Peyer's patch (tissue), 4 donors: ENCODE measurements at places on chromosomes 11 and 22. TPM values are rescaled to one million over a fixed set of nuclear protein-coding genes. Genes with fewer than 3 reads are reported as not detected.
A peak's percentile ranks its signal among the peaks of the same experiment; 100 is the strongest.

DNA sequence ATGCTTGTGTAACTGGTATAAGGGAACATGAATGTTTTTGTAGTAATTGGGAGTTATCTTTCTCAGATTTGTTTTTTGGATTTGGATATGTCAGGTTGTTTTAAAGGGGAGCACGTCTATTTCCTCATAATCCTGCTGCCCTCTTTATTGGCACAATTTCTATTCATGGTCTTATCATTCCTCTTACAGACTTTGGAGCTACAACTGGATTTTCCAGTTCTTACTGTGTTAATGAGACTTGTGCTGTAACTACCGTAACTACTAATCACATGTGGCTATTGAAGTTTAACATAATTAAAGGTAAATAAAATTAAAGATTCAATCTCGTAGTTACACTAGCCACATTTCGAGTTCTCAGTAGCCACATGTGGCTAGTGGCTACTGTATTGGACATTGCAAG is 1.9 kb downstream of the FDX1 start:
- no peak for DNase-seq

DNA sequence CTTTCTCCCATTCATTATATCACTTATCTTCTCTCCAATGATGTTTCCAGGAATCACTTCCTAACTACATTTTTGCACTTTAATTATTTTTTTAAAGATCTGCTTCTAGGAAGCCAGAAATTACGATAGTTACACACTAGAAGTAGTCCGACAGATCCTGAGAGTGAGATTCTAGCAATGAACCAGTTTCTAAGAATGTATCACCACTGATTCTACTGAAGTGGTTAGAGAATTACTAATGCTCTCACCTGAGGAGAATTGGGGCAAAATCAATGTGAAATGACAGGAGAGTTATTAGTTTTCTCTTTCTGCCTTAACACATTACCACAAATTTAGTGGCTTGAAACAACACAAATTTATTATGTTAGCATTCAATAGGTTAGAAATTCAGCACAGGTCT is 241.2 kb downstream of the CASP12 start:
- no peak for DNase-seq

DNA sequence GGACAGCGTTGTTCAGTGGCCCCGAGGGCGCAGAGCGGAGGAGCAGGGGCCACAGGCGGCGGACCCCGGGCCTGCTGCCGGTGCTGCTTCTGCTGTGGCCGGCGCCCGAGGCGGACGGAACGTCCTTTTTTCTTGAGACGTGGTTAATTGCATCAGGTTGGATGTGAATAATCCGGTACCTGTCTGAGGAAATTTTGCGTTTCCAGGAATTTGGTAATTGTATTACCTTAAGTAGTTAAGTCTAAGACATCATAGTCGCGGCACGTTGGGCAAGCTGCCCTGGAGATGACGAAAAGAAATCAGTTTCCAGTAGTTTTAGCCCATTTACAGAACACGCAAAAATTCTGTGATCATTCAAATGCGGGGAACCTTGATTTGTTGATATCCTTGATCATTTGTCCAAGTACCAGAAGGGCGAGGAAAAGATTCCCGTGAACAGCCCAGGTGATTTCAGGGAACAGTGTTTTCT is 789 bp downstream of the SPECC1L start:
- DNase-seq = no peak

DNA sequence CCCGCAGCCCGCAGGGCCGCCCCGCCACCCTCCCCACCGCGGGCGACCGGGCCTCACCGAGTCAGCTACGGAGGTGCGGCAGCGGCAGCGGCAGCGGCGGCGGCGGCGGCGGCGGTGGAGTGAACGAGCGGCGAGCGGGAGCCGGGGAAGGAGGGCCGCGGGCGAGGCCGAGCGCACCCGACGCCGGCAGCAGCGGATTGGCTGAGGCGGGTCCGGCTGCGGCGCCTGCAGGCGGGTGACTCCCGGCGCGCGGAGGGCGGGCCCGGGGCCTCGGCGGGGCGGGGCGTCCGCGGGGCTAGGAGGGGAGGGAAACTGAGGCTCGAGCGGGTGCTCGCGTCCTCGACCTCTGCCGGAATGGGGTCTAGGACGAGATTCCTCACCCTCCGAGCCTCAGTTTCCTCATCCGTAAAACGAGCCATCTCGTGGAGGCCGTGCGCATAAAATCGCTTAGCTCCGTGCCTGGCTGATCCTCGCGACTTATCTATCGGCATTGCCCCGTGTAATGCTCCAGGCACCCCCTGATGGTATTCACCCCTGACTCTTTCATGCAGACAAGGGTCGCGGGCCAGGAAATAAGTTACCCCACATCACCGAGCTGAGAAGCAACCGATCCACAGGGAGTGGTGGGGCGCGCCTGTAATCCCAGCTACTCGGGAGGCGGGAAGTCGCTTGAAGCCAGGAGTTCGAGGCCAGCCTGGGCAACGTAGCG is at the start of gene CPT1A:
Gene CPT1A, minus strand, starts transcription at position 199 of the 709 bp plus-strand sequence. CDS start 26,442 bp downstream, outside the sequence.
- DNase-seq = peak; percentile 92

DNA sequence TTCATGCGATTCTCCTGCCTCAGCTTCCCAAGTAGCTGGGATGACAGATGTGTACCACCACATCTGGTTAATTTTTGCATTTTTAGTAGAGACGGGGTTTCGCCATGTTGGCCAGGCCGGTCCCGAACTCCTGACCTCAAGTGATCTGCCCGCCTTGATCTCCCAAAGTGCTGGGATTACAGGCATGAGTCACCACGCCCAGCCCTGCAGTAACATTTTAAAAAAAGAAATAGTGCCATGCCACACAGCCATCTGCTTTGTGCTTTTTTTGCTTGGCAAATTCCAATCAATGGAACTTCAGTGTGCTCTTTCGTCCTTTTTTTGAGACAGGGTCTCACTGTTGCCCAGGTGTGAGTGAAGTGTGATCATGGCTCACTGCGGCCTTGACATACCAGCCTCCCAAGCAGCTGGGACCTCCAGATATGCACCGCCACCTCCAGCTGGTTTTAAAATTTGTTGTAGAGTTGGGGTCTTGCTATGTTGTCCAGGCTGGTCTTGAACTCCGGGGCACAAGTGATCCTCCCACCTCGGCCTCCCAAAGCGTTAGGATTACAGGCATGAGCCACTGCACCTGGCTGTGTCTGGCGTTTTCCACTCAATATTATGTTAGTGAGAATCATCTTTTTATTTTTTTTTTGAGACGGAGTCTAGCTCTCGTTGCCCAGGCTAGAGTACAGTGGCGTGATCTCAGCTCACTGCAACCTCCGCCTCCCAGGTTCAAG is 1.8 kb upstream of the CHADL start:
- no peak for DNase-seq

Gene SLC16A8
- not detected for total RNA-seq

DNA sequence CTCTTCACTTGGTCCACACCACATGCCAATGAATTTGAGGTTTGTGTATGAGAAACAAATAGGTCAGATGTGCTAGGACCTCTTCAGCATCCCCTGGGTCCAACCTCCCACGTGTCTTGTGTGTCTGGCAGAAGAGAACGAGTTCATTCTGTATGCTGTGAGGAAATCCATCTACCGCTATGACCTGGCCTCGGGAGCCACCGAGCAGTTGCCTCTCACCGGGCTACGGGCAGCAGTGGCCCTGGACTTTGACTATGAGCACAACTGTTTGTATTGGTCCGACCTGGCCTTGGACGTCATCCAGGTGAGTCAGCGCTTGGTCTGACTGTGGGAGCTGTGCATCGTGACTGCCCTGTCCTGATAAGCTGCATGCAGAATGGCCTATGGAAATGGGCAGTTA is 101.0 kb upstream of the SORL1-AS1 start:
- DNase-seq = peak; percentile 93

- DNase-seq = peak; percentile 68
Measured at GRCh38 chr11:60699284-60699691, at the start of gene MS4A8. MS4A8 (plus strand) TSS chr11:60699612; CDS start chr11:60700861, 1,249 bp downstream.

DNA sequence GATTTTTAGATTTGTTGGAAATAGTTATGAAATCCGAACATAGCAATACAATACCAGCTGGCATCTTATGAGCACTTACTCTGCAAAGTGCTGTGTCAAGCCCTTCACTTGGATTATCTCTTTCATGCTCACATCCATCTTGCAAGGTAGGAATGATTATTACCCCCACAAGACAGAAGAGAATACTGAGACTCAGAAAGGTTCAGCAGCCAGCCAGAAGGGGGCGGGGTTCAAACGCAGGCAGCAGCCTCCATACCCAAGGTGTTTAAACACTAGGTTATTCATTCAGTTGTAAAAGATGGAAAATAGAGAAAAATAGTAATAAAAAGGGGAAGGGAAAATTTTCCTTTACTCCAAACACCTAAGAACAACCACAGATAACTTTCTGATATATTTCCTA is 158.5 kb downstream of the CCDC34 start:
- DNase-seq = no peak

- no peak for DNase-seq
Measured at GRCh38 chr11:34351687-34352469, 5.9 kb downstream of the ABTB2 start.

Gene KDELR3
- total RNA-seq = 18.2 TPM

Gene GGTLC3
- total RNA-seq = 1.1 TPM

DNA sequence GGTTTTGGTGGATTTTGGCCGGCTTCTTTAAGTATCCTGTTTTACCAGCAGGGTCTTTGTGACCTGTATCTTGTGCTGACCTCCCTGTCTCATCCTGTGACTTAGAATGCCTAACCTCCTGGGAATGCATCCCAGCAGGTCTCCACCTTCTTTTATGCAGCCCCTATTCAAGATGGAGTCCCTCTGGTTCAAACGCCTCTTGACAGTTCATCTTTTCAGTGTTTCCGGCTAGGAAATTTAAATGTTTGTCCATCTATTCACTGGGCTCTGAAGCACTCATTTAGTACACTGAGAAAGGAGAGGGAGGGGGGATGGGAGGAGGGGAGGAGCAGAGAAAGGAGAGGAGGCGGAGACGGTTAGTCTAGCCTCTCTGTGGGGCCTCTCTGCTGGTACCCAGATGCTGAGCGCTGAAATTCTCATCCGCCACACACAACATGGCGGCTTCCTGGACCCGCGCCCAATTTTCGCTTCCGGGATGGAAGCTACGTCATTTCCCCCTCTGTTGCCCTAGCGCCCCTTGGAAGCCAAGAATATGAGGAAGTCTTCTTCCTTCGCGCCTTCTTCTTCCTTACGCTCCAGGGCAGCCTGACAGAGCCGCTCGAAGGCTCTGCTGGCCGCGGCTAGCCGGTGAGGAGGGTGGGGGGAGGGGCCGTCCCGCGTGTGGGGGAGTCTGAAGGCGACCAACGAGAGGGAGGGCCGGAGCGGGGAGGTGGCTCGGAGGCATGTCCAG is 69.0 kb upstream of the SYT13 start:
- peak; percentile 87 for DNase-seq

DNA sequence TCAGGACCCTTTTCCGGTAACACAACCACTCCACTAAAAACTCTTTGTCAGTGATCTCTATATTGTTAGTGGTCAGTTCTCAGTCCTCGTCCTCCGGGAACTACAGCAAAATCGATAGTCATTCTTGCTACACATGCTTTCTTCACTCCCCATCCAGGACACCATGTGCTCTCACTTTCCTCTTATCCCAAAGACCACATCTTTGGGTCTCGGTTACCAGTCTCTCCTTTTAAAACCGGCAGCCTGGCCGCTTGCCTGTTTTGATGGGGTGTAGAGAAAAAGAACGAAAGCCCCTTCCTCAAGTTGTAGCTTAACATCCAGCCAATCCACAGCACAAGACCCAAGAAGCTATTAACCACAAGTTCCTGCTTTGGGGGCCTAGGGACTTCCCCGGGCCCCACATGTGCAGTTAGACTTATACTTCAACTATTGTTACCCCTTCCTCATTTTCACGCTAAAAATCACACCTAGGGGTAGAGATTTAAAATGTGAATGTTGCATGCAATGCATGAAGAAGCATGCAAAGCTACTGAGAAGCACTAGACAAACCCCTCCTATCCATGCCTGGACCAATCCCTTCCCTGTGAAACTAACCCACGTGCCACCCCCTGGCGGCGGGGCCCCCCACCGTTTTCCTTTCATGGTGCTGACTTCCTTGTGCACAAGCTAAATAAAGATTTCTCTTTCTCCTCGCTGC is 1.5 kb upstream of the TOLLIP start:
- peak; percentile 72 for DNase-seq

DNA sequence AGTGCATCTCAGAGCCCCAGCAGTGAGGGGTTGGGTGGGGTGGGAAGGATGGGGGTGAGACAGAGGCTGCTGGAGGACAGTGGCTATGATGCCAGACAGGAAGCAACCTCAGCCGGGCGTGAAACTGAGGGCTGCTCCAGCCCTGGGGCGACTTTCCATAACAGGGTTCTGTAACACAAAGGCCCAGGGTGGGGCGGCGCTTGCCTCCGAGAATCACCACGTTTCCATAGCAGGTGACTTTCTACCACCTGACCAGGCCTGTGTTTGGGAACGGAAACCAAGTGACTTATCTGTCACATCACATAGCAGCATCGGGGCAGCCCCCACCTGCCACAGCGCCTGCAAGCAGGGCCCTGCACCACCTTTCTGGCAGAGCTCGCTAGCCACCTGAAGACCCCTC is 85.8 kb downstream of the TRMU start:
- peak; percentile 87 for DNase-seq

Gene GPHA2
- total RNA-seq = not detected

Gene MFNG
- 47.0 TPM for total RNA-seq

Gene TCN2
- 152 TPM for total RNA-seq

DNA sequence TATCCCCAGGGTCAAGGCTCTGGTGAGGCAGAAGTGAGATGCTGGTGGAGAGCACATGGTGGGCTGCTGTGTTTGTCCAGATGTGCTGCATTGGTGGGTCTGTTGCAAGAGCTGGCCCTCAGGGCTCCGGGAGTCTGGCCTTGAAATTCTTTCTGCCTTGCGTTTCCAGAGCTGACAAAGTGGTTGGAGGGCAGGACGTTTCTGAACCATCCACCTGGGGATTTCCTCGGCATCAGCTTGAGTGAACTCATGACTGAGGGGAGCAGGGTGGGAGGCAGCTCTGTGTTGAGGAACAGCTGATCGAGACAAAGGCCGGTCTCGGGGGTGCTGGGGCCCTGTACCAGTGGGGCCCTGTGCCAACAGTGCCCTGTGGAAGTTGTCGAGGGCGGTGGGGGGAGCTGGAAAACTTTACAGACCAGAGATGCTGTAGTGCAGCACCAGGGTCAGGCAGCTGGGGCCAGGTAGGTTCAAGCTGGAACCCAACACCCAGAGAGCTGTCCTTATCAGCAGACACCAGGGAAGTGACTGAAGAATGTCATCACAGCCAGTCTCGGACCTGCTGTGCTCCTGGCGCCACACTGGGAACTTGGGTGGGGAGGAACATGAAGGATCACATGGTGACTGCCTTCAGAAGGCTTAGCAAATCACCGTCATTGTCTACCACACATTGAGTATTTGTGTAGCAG is 4.9 kb downstream of the TSKU start:
- peak; percentile 57 for DNase-seq
